ENCODE measurements at places on chromosomes 4 and X. TPM values are rescaled to one million over a fixed set of nuclear protein-coding genes. Genes with fewer than 3 reads are reported as not detected.

STAP1 gene
- total RNA-seq: not detected

METAP1 gene
- 37.0 TPM for total RNA-seq

PCDH18 gene
- 5.3 TPM for total RNA-seq

SLC9B1 gene
- total RNA-seq: 1.7 TPM

CT47A7 gene
- not detected for total RNA-seq

All from right cardiac atrium (tissue), 5 donors.